ENCODE measurements at places on chromosomes 4 and X.
A peak's percentile ranks its signal among the peaks of the same experiment; 100 is the strongest.

GRCh38 chr4:148166132-148166591 lies 276.1 kb downstream of the NR3C2 start:
- no peak for DNase-seq

DNA sequence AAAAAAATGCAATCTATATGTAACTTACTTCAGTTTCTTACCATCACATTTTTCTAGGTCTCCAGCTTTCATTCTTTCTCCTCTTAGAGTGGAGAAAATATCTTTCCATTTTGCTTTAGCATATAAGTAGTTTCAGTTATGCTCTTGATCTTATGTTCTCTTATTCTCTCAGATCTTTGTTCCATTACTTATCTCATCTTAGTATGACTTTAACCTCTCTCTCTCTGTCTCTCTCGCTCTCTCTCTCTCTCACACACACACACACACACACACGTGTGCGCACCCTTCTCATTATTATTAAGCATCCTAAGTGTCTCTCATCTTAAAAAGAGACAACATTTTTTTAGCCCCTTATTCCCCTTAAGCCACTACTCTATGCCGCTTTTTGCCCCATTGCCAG lies 92.8 kb downstream of the FAAH2 start:
- DNase-seq, result no peak

DNA sequence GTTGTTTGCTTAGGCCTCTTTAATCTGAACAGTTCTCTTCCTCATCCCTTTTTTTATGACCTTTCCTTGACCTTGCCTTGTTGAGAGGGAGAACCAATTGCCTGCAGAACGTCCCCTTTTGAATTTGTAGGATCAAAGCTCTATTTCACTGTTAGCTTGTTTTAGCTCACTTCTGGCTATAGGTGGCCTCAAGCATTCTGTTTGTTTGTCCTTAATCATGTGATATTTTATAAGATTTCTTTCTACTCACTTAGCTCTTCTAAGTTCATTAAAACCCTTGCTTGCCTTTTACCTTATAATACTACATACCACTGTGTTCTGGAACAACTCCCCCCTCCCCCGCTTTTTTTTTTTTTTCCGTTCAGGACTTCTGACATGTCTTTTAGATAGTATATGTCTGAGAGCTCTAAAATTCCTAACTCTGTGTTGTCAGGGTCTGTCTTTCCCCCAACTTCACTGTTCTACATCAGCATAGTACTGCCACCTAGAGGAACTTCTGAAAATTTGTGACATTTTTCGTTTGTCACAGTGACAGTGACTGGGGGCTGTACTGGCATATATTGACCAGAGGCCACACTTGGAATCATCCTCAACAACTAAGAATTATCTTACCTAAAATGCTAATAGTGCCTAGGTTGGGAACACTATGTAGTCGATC lies 128.5 kb downstream of the LARP7 start:
- no peak for DNase-seq

DNA sequence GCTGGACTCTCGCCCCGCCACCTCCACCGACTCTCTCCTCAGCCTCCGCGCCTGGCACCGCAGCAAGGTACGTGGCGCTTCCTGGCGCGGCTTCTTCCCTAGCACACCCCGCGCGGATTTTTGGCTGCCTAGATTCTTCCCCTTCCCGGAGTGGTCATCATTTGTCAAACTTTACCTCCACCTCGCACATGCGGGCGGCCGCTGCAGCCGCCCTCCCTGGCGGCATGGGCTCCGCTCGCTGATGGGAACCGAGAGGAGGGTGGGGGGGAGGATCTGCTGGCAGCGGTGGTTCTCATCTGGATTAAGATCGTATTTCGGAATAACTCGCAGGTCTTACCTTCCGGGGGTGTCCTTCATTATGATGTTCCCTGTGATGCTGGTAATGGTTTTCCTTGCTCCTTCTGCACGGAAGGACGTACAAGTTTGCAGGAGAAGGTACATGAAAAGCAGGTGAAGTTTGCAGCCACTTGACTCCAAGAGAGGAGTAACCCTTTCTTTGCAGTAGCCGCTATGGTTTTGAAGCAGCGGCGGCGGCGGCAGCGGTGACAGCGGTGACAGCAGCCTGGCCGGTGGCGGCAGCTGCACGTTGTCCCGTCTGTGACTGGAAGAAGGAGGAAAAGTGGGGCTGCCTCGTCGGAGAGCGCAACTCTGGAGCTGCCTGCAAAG lies 2183.9 kb upstream of the TENM3 start:
- no peak for DNase-seq

GRCh38 chrX:34790026-34790425 lies 132.9 kb upstream of the TMEM47 start:
- DNase-seq, result no peak

DNA sequence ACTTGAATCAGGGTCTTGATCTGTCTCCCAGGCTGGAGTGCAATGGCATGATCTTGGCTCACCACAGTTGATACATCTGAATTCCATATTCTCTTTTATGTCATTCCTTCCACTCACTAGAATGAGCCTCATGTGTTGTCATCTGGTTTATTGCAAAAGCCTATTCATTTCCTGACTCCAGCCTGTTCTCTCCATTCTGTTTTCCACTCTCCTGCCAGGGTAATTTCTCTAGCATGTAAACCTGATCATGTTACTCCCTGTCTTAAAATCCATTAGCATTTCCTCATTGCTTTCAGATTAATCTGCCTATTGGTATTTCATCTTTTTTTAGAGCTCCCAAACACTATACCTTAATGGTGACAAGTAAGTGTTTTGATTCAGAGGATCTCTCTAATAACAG lies 4.3 kb upstream of the DDX60L start:
- no peak for DNase-seq

DNA sequence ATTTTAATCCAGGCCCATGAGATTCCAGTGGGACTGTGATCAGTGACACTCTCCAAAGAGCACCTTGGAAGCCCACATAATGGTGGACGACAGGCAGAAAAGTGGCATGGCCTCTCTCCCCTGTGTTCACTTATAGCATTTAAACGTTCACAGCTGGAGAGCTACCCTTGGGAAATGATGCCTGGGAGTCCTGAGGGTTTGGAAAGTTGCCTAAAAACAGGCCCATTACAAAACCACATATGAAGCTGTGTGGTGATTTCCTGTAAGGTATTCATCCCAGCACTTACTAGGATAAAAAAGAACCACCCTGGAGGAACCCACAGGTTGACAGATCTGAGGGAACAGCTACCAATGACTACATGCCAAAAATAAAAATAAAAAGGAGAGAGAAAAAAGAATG lies 193.2 kb downstream of the RASL11B start:
- DNase-seq, result no peak

GRCh38 chr4:31620476-31620875 lies 900.3 kb downstream of the PCDH7 start:
- no peak for DNase-seq

GRCh38 chr4:180947425-180947824 lies 1295.8 kb upstream of the TENM3 start:
- DNase-seq, result no peak

GRCh38 chr4:119833611-119834010 lies 205.0 kb upstream of the PDE5A start:
- DNase-seq, result no peak

GRCh38 chr4:121980643-121981042 lies 28.8 kb upstream of the TRPC3 start:
- DNase-seq, result no peak

DNA sequence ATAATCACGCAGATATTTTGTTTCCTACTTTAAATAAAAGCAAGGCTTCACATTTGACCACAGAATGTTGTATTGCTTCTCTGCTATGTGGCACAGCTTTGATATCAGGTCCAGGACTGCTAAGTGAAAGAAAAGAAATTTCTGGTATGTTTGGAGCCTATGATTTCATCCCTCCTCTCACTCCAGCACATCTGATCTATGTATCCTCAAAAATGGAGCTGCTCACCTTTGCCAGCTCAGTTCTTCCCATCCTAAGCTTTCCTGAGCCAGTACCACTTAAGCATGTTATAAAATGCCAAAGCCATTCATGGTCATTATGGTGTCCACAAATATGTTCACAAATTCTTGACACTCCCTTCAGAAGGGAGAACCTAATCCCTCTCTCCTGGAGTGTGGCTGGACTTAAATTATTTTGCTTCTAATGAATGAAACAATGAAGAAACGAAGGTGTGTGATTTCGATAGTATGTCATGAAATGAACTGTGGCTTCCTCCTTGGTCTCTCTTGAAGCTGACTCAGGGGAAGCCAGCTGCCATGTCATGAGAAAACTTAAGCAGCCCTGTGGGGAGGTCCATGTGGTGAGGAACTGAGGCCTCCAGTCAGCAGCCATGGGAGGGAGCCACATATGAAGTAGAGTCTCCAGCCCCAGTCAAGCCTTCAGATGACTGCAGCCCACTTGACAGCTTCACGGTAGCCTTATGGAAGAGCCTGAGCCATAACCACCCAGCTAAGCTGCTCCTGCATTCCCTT lies 207.7 kb downstream of the MGST2 start:
- no peak for DNase-seq

DNA sequence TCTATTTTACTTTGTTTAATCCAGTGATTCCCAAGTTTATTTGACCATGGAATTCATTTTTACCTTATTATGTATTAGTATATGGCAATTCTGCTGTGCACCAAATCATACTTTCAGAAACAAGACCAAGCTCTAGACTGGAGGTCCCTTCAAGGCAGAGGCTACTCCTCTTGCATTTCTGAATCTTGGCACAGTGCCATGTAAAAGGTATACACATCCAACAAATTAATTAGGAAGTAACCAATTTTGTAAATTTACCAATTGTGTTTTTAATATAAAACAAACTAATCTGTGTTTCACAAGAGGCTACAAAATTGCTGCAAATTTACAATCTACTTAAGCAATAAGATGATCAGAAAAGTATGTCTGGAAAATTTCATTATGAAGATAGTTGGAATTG lies 712.2 kb upstream of the HS3ST1 start:
- DNase-seq, result no peak

DNA sequence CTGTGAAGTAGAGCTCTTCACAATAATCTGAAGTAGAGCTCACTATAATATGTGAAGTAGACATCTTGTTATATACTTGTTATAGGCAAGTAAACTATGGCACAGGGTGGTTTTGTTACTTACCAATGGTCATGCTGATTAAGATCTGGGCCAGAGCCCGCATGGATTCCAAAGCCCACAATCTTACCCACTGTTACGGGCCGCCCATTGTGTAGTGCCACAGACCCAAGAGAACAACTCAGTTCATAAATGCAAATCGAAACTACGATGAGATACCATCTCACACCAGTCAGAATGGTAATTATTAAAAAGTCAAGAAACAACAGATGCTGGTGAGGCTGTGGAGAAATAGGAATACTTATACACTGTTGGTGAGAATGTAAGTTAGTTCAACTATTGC lies 46.9 kb upstream of the CT47C1 start:
- DNase-seq, result no peak

- no peak for DNase-seq
Observed at GRCh38 chr4:22055954-22056353, 107.4 kb upstream of the KCNIP4 start.

DNA sequence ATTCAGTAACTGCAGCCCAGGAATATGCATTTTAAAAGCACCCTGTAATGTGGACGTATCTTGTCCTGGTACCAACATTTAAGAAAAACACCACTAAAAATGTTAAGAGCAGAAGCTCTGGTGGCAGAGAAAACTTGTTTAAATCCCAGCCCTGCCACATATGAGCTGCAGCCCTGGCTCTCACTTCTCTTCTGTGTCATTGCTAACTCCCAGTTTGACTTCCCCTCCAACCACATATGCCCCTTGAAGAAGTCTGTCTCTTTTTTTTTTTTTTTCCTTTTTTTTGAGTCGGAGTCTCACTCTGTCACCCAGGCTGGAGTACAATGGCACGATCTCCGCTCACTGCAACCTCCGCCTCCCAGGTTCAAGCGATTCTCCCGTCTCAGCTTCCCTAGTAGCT lies 14.8 kb downstream of the LHFPL1 start:
- DNase-seq, result no peak

- DNase-seq, result no peak
Observed at GRCh38 chr4:36054694-36055422, 189.5 kb downstream of the ARAP2 start.

GRCh38 chrX:154096140-154097002 lies 1.1 kb downstream of the MECP2 start:
- DNase-seq, result peak; percentile 5

GRCh38 chrX:121114691-121115090 lies 67.3 kb downstream of the GLUD2 start:
- DNase-seq, result no peak

DNA sequence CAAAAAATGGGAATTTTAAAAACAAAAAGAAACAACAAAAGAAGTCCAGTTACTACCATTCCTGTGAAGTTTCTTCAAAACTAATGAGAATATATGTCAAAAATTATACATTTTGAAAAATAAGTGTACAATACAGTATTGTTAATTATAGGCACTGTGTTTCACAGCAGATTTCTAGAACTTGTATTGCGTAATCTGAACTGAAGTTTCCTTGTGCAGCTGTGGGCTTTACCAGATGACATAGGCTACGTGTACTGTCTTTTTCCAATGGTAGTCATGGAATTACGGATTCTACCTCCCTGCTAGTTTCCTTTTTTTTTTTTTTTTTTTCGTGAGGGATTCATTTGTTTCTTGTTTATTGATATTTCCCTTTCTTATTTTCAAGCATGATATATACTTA lies 113.8 kb upstream of the GABRA2 start:
- DNase-seq, result no peak

DNA sequence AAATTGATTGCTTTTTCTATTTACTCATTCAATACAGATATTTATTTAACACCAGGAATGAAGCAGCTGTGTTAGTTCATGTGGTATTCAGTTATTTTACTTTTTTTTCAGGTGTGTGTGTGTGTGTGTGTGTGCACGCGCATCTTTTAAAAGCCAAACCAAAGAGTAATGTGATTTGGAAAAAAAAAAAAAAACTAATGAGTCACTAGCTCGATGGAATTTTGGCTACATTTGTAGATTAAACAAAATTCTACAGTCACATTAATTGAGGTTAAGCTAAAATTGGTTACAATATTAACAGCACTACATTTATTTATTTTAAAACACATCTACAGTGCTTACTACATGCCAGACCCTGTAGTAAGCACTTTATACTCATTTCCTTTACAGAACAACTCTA lies 66.8 kb downstream of the HHIP start:
- DNase-seq, result no peak

GRCh38 chr4:132026816-132027215 lies 1122.3 kb upstream of the PCDH10 start:
- no peak for DNase-seq

DNA sequence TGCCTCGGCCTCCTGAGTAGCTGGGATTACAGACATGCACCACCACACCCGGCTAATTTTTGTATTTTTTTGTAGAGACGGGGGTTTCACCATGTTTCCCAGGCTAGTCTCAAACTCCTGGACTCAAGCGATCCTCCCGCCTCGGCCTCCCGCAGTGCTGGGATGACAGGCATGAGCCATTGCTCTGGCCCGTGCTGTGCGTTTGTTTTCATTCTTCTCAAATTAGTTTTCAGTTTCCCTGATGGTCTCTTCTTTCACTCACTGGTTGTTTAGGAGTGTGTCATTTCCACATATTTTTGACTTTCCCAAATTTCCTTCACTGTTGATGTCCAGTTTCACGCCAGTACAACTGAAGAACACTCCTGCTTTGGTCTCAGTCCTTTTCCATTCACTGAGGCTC lies 31.8 kb downstream of the SH3TC1 start:
- DNase-seq, result no peak

- no peak for DNase-seq
Observed at GRCh38 chr4:26071688-26072087, 157.7 kb downstream of the SMIM20 start.

GRCh38 chrX:18887825-18888212 lies 96.1 kb downstream of the PHKA2 start:
- no peak for DNase-seq

- DNase-seq, result no peak
Observed at GRCh38 chr4:6753103-6753560, 29.4 kb upstream of the KIAA0232 start.
